ENCODE measurements at places on chromosomes 12 and 14.

GRCh38 chr12:2215709-2216560 is 163.1 kb downstream of the CACNA1C start:
- peak; percentile 82 for DNase-seq

DNA sequence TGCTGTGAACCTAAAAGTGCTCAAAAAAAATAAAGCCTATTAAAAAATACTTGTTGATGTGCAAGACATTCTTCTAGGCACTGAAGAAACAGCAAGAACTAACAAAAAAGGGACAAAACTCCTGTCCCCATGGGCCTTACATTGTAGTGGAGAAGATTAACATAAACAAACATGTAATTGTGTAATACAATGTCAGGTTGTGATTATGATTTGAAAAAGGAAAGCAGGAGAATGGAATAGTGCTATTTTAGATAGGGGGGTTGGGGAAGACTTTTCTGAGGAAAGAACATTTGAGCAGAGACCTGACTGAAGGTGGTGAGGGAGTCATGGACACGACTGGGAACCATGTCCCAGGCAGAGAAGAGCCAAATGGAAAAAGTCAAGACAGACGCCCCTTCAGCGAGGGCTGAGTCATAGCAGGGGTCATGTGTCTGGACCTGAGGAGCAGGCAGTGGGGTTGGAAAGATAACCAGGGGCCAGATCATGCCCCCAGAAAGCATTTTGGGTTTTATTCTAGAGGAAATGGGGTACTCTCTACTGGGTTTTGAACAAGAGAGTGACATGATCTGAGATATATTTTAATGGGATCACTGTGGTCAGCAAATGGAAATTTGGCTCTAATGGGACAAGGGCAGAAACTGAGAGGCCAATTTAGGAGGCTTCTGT is 19.4 kb upstream of the IFNG start:
- no peak for DNase-seq

GRCh38 chr14:55160989-55161388 is 30.4 kb downstream of the DLGAP5 start:
- DNase-seq: peak; percentile 45

GRCh38 chr14:56004786-56005185 is 113.4 kb upstream of the PELI2 start:
- peak; percentile 86 for DNase-seq

DNA sequence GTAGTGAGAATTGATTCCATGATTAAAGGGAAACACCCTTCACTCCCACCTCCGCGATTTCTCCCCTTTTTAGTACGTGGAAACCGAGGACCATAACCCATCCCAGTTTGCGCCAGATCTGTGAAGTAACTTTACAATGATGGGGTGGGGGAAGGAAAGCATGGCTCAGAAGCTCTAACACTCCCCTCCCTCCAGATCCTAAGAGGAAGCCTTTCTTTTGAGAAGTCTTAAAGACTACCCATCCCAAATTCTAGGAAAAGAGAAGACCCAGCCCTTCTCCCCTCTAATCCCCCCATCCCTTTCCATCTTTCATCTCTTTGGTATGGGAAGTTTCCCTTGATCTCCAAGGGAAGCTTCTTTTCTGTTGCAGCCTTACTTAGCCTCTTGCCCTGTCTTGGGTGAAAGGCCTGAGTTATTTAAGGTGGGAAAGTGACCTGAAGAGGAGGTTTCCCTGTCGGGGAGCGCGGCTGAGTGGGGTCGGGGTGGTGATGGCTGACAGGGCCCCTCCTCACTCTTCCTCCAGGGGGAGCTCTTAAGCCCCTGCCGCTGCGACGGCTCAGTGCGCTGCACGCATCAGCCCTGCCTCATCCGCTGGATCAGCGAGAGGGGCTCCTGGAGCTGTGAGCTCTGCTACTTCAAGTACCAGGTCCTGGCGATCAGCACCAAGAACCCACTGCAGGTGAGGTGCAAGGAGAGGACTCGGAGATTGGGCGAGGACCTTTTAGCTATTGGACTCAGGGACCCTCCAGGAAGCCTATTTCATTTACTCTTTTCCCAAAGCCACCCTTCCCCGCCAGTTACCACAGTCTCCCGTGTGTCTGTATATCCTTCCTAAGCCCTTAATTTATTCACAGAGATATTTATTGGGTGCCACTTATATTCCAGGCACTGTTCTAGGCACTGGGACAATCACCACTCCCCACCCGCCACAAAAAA is 1.8 kb downstream of the MARCHF9 start:
- DNase-seq: peak; percentile 38

- peak; percentile 55 for DNase-seq
These were observed 50.3 kb downstream of the LMO3 start for GRCh38 chr12:16555630-16556029.

DNA sequence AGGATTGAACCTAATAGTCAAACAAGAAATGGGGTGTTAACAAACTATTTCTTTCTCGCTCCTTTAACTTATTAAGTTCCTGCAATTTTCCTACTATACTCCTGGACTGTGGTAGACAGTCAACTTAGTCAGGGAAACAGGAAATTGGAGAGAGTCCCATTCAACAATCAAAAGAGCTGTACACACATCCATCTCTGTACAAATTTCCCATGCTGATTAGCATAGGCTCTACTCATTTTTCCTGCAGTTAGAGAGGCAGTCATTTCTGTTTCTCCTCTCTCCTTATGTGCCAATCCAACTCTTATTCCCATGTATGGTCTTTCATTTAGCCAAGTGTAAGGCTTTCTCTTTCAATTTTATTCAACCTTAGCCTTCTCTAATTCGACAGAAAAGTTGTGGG is 1168.5 kb upstream of the FLRT2 start:
- DNase-seq: no peak

DNA sequence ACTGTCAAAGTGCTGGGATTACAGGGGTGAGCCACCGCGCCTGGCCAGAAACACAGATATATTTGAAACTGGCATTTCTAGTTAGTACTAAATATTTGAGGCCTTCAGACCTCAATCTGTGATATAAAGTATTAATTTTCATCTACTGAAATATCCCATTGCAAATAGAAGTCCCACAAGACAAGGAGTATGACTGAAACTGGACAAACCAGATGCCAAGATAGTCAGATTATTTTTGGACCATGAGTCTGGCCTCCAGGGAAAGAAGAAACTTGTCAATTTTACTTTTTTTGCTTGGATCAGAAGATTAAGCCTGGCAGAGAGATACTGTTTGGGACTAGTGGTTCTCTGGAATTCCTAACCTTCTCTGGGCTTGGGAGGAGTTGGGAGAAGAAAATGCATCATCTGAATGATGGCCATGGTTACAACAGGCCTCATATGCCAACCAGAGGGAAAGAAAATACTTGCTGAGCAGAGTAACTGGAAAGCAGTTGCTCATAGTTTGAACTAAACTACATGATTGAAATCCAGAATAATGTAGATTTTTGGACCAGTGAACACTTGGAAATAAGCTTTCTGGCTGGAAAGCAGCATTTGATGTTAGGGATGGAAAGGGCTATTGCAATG is 2.9 kb upstream of the SMOC1 start:
- DNase-seq: no peak

- no peak for DNase-seq
These were observed 900 bp downstream of the NOP2 start for GRCh38 chr12:6567112-6567670.

- DNase-seq: peak; percentile 41
These were observed 454.1 kb downstream of the ATP23 start for GRCh38 chr12:58395470-58395869.

GRCh38 chr14:50339178-50339804 is 27.2 kb downstream of the DMAC2L start:
- no peak for DNase-seq

Measured in fibroblast of skin of right biceps (primary cell).